Stimulated activated CD4-positive, alpha-beta T cell treated with anti-CD3 and anti-CD28 coated beads, Interleukin-4, amount 100 ng/mL, for 1 hour (primary cell): ENCODE measurements at places on chromosomes 5 and 9.

DNA sequence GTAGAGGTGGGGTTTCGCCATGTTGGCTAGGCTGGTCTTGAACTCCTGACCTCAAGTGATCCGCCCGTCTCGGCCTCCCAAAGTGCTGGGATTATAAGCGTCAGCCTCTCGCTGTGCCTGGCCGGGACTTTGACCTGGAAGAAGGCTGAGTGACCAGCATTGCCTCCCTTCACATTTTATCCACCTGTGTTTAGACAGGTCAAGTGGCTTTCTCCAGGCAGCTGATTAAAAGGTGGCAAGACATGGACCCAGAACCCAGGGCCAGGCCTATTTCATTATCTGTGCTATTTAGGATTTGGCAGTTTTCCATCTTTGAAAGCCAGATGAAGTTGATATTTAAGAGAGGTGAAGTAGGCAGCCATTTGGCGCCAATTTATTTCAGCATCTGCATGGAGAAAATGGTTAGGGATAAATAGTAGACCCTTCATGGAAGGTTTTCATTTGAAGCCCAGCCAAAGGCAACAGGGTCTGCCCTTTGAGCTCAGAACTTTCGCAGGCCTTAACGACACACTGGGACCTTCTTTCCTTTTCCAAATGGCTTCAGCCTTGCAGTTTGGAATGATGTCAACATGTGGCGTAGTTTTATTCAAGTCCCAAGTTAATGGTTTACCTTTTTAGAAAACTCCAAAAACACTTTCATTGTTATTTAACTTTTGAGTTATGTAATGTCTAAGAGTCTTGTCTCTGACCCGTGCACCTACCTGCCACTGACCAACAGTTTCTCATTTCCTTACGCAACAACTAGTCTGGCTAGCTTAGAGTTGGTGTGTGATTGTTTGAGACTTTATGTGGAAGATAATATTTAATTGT lies 8.4 kb downstream of the DAPK1 start:
- DNase-seq, result no peak

DNA sequence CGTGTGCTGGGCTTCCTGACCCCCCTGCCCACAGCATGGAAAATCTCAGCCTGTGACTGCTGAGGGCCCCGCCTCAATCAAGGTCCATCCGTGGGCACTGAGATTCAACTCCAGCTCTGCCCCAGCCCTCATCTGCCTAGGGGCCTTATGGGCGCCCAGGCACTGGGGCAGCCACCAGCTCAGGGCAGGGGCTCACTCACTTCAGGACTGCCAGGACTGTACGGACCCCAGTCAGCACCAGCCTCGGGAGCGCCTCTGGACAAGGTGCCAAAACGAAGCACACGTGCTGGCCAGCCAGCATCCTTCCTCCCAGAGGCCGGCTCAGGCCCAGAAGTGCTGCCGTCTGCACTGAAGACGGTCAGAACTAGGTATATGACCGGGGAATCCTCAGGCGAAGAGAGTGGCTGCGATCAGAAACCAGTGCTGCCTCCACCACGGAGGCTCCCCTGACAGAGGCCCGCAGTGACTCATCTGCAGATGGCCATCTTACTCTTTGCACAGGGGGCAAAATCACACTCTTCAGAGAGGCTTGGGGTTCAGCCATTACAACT lies 19.6 kb downstream of the CLPTM1L start:
- no peak for DNase-seq

- DNase-seq, result no peak
Measured at GRCh38 chr5:79318935-79319614, 83.1 kb downstream of the JMY start.

GRCh38 chr5:93072831-93073459 lies 508.1 kb downstream of the NR2F1-AS1 start:
- DNase-seq, result no peak

GRCh38 chr5:170223906-170224305 lies 8.9 kb upstream of the C5orf58 start:
- no peak for DNase-seq

DNA sequence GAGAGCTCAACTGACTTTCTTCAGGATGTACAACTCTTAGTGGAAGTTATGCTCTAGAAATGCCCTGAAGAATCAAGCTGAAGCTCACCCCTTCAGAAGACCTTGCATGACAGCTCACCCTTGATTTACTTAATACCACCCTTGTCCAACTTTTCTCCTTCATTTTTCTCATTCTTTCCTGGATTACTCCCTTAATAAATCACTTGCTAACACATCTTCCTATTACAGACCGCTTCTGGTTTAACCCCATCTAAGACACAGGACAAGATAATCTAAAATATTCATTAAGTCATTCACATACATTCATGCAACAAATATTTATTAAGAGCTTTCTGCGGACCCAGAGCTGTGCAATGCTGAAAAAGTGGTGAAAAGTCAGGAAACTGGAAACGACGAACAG lies 630.7 kb upstream of the RORB start:
- no peak for DNase-seq

DNA sequence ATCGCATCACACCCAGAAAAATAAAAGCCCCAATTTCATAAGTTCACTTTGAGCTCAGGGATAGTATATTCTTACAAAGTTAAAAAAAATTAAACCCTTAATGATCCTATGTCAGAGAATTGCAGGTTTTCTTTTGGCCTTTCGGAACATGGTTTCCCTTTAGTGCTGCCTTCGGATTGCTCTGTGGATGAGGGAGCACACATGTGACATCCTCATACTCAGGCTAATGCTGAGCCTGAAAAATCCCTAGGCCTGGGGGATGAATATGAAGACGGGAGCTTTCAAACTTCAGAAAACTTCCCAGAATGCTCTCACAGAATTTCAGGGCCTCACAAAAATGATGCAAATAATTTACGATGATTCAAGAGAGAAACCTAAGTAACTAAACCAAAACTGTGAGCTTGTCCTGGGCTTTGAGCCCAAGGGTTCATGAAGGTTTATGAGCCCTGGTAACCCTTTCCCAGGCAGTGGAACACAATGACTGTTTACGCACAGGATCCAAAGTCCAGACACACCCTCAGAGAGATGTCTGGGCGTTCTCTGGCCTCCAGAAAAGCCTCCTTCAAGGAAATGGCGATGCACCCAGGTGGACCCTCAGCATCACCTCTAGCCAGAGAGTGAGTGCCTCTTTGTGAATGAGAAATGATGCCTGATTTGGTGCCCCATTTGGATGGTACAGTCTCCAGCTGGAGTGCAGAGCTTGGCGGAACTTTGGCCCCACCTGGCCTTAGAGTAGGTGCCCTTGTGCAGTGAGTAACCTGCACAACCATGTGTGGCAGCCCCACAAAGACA lies 145.4 kb downstream of the ENTREP1 start:
- DNase-seq, result no peak

- DNase-seq, result no peak
Measured at GRCh38 chr5:10431415-10431814, 10.3 kb upstream of the ROPN1L start.

GRCh38 chr9:86921151-86921923 lies 26.0 kb downstream of the GAS1 start:
- no peak for DNase-seq

GRCh38 chr5:126115059-126115629 lies 308.1 kb upstream of the GRAMD2B start:
- no peak for DNase-seq

DNA sequence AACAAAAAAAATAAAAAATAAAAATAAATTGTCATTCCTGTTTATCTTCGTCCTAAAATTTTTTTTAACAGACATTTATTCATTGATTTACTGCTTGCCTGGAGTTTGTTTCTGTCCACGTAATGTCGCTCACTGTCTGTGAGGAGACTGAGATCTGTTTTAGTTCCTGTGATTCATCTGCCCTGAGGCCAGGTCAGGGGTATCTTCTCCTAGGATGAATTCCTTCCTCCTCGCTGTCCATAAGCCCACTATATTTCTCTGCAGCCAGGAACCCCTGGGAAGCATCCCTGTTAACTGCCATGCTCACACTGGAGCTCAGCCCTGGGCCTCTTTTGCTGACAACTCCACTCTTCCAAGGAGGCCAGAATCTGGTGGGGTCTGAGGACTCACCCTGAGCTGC lies 682.0 kb downstream of the MTRR start:
- no peak for DNase-seq

DNA sequence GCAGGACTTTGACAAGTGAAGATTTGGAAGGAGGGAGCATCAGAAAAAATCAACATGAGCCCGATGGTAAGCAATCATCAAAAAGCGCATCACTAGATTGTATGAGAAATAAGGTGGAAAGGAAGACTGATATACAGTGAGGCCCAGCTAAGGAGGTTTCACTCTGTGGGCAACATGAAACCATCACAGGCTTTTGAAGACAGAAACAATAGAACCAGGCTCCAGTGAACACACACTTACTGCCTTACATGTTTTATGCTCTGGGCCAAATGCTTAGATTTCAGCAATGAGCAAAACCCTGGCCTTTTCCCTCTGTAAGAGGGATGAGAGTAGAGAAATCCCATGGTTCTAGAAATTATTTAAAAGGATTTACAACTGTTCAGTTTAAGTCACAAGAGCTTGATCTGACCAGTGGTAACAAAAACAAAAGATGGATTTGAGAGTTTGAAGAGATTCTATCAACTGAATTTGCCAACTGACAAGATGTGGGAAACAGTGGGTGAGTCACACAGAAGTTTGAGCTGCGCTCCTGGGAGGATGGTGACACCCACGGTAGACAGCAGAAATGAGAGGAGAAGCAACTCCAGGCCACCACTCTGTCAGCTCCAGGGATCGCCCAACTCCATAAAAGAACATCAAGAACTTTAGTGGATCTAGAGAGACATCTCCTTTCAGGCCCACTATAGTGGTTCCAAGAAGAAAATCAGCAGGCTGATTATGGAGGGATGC lies 261.8 kb downstream of the MCTP1 start:
- no peak for DNase-seq

- no peak for DNase-seq
Measured at GRCh38 chr9:13932528-13933267, 381.2 kb downstream of the NFIB start.
